ENCODE measurements at places on chromosomes 2 and 18.
A peak's percentile ranks its signal among the peaks of the same experiment; 100 is the strongest.

GRCh38 chr2:26649322-26649721 is 8.2 kb upstream of the CIB4 start:
- no peak for DNase-seq

- no peak for DNase-seq
Measured at GRCh38 chr2:232871835-232872736, 2.0 kb downstream of the SNORC start.

GRCh38 chr2:174145827-174146226 is 102.5 kb downstream of the OLA1 start:
- no peak for DNase-seq

DNA sequence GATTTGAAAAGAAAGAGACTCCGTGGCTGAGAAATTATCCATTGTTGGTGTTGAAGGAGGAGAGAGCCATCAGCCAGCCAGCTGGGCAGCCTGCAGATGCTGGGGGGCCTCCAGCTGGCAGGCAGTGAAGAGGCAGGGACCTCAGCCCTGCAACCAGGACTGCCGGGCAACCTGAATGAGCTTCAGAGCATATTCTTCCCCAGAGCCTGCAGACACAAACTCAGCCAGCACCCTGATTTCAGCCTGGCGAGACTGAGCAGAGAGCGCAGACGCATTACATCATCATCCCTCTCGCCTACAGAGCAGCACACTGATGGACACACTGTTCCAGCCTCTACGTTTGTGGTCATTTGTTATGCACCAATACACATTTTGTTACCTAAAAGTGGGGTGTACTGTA is 150.7 kb upstream of the RAB6C start:
- no peak for DNase-seq

DNA sequence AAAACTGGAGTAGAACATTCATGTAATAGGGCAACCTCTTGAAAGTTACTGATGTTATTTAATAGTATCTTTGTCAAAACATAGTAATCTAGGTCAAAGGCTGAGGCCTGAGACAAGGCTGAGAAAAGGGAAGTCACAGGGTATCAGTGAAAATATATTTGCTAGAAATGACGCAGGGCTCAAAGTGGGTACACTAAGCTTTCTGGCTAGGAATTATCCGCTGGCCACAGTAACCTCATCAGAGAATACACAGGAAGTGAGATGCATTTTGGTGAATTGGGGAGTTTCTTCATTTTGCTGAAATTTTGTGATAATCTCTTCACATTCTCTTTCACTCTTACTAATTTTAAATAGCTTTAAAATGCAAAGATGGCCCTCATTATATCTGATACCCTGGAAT is 206.8 kb downstream of the OTX1 start:
- DNase-seq: no peak

DNA sequence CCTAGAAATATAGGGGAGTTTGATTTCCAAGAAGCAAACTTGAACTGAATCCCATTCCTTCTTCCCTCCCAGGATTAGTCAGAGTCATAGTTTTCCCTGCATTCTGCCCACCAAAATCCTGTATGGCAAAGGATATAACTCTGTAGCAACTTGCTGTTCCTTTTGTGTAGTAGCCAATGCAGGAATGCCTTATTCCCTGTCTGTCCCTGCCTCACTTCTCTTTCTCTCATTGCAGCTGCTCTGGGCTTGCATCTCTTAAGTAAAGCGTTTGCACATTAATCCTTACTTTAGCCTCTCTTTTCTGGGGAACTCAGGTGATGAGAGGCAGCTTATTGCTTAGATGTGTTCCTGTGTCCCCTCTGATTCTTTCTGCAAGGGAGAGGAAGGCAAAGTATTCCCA is 333.1 kb upstream of the VWC2L start:
- DNase-seq: no peak

GRCh38 chr2:34656632-34657031 is 1057.5 kb upstream of the FAM98A start:
- DNase-seq: no peak

GRCh38 chr2:215796140-215796855 is 217.1 kb downstream of the MREG start:
- no peak for DNase-seq

DNA sequence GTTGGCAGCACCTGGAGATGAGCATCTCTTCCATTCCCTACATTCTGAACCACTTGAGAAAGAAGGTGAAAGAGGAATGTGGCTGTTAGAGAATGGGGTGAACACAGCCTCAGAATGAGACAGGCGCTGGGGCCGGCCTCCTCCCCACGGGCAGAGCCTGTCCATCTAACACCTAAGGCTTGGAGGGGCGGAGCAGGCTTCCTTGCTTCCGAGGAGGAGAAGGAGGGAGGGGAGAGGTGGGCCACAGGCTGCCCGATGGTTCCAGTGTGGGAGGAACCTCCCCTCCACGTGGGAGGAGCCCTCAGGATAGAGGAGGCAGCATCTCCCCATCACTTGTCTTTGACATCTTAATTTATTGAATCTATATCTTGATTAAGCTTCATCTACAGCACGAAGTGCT is 68.6 kb downstream of the CIB4 start:
- DNase-seq: no peak

DNA sequence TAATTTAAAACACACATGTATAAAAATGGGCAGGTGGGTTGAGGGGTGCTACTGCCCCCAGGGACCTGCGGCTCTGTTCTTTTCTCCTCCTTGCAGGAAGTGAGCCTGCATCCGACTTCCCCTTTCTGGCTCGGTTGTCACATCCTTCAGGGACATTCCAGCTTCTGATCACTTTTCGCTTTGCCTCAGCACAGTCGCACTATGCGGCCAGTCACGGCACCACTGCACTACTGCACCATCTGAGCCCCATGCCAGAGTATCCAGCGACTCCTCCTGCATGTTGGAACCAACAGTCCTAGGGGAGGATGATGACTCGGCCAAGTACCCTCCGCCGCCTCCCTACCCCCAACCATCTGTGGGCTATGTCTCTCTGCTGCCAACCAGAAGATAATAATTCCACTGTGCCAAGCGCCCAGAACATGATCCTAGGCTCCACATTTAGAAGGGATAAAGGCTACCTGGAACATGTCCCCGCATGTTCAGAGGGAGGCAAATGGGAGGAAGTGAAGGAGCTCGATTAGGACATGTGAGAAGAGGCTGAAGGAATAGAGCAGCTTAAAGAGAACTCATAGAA is 17.6 kb downstream of the CDC42EP3 start:
- peak; percentile 35 for DNase-seq

- no peak for DNase-seq
Measured at GRCh38 chr2:201984800-201985525, 48.7 kb upstream of the FZD7 start.

DNA sequence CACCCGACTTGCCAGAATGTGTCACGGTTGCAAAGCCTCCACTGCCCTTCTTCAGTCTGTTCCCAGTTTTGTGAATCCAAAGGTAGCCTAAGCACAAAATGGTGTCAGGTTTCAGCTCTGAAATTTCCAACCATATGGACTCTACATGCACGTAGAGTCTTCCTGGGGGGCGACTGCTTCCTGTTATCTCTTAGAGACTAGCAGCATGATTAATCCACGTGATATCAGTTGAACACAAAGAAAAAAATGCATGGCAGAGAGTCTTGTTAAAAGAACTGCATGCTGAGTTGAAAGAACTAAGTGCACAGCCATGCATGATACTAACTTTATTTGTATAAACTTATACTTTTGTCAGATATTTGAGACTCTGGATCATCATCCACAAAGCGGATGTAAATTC is 404.4 kb downstream of the SOCS6 start:
- no peak for DNase-seq

DNA sequence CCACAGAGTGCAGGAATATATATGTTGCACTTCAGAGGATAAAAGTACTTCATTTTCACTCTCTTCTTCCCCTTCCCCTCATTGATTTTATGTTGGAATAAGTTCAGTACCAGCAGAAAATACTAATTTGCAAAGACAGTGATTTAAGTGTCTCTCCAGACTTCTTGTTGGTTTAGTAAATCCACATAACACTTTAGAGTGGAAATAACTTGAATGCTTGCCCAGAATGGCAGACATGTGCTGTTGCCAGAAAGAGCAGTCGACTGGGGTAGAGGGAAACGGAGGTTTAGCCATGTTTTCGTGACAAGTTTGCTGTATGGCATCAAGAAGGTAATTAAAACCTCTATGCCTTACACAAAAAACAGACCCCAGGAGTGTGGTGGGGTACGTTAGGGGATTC is 246.0 kb upstream of the CXCR4 start:
- DNase-seq: no peak

GRCh38 chr2:10410001-10410822 is 37.9 kb downstream of the ODC1 start:
- DNase-seq: no peak

- DNase-seq: no peak
Measured at GRCh38 chr18:75070235-75070624, 138.7 kb downstream of the PTGR3 start.

- DNase-seq: no peak
Measured at GRCh38 chr2:96839875-96840850, 3.7 kb downstream of the ANKRD23 start.

DNA sequence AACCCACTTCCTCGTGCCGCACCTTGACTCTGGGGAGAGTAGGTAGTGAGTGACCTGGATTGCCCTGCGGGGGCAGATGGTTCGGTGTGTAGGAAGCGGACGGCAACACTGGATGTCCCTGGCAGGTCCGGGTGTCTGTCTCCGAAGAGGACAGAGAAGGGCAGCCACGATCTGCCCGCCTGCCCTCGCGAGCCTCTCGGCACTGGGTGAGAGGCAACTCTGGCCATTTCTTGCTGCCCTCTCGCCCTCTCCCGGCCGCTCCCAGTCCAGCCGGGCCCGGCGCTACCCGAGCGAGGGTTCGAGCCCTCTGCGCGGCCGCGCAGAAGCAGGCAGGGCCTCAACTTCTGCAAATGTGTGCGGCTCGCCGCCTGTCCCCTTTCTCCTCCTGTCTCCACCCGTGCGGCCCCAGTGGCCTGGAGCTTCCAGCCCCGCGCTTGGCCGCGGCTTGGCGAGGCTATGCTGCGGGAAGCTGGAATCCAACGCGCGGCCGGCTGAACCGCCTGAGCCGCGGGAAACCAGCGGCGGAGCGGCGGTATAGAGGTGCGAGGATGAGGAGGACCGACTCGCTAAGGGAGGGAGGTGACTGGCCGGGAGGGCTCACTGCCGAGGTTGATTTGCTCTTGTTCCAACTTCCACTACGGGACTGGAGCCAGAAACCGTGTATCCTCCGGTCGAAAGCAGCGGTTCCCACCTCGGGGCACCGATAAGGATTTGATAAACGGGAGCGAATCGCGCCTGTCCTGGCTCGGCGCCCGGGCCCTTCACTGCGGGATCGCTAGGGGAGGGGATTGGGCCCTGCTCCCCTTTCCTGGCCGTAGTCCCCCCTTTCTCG is 1.5 kb downstream of the EPAS1 start:
- peak; percentile 36 for DNase-seq

- DNase-seq: peak; percentile 56
Measured at GRCh38 chr2:176140513-176141317, 10.6 kb upstream of the HOXD4 start.

- DNase-seq: no peak
Measured at GRCh38 chr2:96863575-96864342, 5.9 kb upstream of the ANKRD39 start.

- no peak for DNase-seq
Measured at GRCh38 chr2:48510329-48510728, 19.6 kb upstream of the STON1 start.

- no peak for DNase-seq
Measured at GRCh38 chr18:57404345-57404744, 30.8 kb upstream of the ONECUT2 start.

DNA sequence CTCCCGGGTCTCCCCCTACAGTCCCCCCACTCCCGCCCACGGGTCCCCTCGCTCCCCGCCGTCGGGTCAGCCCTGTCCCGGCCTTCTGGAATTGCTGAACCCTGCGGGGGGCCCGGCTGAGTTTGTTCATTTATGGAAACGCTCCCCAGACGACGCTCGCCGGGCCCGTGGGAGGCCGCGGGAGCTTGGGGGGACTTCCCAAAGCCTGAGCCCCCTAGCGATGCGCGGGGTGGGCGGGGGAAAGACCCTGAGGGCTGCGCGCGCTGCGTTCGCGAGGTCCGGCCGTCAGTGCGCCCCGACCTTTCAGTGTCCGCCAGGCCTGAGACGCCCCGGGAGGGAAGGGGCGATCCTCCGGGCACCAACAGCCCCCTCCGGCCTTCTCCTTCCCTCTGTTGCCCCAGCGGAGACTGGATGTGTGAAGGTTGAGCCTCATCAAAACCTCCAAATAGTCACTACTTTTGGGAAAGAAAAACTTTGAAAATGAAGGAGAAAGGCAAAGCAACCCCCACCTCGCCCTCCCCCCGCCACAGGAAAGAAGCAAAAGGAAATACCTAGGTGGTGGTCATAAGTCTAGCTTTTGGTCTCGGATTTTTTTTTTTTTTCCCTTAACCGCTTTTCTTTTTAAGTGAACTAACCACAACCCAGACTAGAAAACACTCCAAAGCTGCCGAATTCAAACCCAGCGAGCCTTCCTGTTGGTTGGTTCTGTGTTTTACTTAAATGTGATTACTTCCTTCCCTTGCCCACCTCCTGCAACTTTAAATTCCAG is 509 bp upstream of the CYS1 start:
- DNase-seq: no peak

- DNase-seq: no peak
Measured at GRCh38 chr2:142472382-142472781, 341.6 kb upstream of the LRP1B start.

- DNase-seq: no peak
Measured at GRCh38 chr2:4840791-4841190, 851.4 kb upstream of the SOX11 start.

DNA sequence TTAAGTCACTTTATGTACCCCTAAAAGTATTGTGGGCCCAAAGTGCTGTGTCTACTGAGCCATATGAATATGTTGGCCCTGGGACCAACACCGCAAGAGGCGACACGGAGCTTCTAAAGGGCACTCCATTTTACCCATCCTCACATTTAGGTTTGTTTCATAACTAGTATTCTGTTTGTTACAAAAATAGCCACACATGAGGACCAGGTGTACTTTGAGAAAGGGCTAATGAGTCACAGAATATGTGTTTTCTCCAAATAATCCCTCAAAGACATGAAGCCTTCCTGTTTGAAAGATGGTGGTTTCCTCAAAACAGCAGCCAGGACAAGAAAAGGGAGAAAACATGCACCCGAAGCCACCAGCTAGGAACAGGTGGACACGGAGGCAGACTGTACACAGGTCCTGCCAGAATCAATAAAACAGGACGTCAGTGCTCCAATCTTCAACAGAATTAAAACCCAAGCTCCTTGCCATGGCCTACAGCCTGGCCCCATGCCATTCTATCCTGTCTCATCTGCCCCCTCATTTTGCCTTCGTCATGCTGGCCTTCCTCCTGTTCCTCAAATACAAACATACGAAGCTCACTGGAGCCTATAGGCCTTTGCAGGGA is 21.8 kb upstream of the GRB14 start:
- DNase-seq: no peak

DNA sequence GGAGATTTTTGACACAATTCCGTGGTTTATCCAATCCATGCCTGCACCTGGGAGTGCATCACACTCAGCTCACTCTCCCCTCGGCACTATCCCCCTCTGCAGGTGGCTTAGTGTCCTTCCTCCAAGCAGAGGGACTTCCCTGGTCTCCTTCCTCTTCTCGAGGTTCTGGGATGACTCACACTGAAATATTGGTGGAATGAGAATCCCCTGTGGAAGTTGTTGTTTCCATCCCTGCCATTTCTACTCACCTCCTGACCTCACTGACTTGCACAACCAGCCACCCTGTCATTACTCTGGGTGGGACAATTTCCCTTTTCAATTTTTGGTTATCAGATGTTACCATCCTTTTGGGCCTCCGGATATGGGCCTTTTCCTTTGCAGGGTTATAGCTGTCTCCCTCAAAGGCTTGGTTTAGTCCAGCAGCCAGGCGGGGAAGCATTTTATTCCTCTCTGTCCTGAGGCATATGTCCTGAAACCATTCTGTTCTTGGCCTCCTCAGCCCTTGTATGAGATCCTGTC is 59.9 kb downstream of the PTPRM start:
- no peak for DNase-seq

Data from stimulated activated CD4-positive, alpha-beta T cell treated with anti-CD3 and anti-CD28 coated beads, Interleukin-2, amount 100 ng/mL, for 24 hours (primary cell).